ENCODE measurements at places on chromosomes 2 and 18.
A peak's percentile ranks its signal among the peaks of the same experiment; 100 is the strongest.

DNA sequence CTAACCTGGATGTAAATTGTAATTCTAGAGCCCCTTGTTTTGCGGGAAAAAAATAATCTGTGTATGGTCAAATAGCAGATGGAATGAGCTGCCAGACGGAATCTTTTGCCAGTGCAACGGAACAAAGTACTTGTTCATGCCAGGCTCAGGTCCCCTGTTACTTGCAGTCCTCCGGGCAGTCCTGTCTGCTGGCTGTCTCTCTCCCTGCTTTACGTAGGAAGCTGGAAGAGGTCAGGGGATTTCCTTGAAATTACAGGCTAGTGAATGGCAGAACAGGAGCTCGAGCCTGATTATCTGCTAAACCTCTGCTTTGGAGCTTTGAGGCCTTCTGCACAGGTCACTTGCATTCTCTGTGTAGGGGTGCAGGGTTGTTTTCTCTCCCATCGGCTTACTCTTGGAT, 54.8 kb downstream of the LRRFIP1 start:
- no peak for DNase-seq

- DNase-seq, result no peak
These were observed 307.5 kb upstream of the REG3G start for GRCh38 chr2:78718024-78718423.

DNA sequence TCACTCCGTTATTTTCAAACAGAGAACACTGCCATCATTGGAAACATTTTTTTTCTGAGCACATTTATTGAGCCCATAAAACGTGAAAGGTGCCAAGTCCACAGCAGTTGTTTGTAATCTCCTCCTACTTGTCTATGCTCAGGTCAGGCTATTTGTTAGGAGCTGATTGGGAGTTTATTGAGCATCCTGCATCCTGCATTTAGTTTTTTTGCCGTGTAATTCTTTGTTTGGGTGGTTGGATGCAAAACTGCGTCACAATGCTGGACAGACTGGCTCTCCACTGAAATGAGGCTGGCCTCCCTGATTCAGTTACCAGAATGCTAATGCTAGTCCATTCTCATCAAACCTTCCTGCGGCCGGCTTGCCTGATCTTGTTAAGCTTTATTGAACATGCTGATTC, 71.4 kb downstream of the RAPGEF4 start:
- no peak for DNase-seq

DNA sequence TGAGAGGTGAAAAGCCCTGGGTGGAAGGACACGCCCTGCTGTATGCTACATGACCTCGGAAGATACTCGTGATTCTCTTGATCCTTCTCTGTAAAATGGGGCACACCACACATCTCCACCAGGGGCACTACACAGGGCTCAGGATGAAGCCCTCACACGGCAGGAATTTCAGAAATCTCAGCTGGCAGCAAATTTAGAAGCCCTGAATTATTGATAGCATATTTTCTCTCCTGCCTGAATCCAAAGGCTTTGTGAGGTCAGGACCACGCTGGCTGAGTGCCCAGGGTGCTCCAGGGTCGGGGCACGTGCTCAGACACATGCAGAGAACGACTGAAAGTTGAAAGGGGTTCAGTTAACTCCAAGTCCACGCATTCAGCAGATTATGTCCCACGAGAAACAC, 42.1 kb upstream of the GALR1 start:
- DNase-seq, result peak; percentile 74

GRCh38 chr2:156005531-156005930, 327.0 kb downstream of the NR4A2 start:
- DNase-seq, result no peak

- DNase-seq, result no peak
These were observed 40.0 kb downstream of the TEX44 start for GRCh38 chr2:231632559-231633142.

GRCh38 chr18:28494151-28494550, 317.2 kb upstream of the CDH2 start:
- no peak for DNase-seq

- DNase-seq, result no peak
These were observed 4.6 kb upstream of the MLPH start for GRCh38 chr2:237482485-237482884.

GRCh38 chr2:97851172-97851571, 137.8 kb downstream of the ZAP70 start:
- DNase-seq, result no peak

GRCh38 chr2:100921685-100922161, 80.4 kb upstream of the RPL31 start:
- no peak for DNase-seq

- DNase-seq, result no peak
These were observed 638.8 kb upstream of the VRK2 start for GRCh38 chr2:57407772-57408201.

DNA sequence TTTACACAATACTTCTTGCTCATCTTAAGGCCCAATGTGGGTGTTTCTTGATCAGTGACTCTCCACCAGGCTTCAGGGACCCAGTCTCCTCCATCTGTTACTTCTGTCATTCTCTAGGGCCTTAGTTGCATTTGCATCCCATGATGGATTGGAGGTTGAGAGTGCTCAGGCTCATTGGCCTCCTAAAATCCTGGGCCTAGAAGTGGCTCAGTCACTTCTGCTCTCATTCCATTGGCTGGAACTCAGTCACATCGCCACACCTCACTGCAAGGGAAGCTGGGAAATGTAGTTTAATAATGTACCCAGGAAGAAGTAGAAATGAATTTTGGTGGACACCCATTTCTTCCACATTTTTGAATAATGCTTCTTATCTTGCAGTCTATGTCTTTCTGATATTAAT, 223.5 kb downstream of the HRH4 start:
- DNase-seq, result no peak

DNA sequence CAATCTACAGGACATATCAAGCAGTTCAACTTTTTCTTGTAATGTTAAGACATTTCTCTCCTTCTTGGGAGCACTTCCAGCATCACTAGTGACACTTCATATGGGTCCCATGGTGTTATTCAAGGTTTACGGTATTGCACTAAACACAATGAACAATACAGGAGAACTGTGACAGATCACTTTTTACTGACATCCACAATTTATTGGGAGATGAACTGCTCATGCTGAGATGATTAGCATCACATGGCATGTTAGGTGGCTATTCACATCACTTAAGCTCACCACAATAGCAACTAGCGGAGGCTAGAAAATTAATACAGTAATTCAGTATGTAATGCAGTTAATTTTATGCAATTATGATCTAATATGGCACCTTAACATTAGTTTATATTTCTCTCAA, 264.4 kb downstream of the ERBB4 start:
- DNase-seq, result no peak

- no peak for DNase-seq
These were observed 216.0 kb downstream of the ACKR3 start for GRCh38 chr2:236785611-236786057.

DNA sequence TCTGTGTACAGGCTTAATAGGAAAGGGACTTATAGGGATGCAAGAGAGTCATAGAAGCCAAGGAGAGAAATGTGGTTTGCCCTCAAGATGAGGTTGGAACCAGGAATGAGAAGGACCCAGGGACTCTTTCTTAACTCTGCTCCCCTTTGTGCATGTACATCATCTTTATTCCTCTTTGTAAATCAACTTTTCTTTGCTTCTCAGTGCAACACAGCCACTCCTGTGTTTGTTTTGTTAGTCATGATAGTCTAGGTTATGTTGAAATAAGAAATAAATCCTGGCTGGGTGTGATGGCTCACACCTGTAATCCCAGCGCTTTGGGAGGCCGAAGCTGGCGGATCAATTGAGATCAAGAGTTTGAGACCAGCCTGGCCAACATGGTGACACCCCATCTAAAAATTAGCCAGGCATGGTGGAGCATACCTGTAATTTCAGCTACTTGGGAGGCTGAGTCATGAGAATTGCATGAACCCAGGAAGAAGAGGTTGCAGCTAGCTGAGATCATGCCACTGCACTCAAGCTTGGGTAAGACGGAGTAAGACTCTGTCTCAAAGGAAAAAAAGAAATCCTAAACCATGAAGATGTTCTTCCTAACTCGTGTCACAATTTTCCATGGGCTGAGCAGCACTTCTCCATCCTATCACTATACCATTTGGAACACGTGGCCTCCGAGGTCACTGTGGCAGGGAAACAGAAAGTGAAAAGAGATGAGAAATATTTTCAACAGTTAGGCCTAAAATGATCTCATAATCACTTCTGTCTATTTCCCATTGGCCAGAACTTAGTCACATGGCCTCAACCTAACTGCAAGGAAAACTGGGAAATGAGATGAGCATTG, 73.0 kb upstream of the TMEM17 start:
- no peak for DNase-seq

- DNase-seq, result no peak
These were observed 13.6 kb upstream of the IL1RN start for GRCh38 chr2:113113807-113114206.

GRCh38 chr2:43136876-43137275, 89.5 kb downstream of the ZFP36L2 start:
- peak; percentile 73 for DNase-seq

DNA sequence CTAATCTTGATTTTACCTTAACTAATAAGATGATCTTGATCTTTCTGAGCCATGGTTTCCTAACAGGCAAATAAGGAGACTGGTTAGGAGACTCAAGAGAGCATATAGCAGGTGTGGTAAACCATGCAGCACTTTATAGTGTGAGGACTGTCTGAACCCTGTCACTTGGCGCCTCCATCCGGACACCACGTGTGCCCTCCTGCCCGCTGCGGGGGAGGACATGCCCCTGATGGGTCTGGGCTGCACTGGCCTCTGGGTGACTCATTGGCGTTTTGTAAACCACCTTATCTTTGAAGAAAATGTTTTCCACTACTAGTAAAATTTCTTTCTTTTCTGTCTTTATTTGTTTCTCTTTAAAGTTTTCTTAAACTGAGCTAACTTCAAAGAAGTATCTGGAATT, 131.1 kb downstream of the FMNL2 start:
- DNase-seq, result no peak

GRCh38 chr18:2657788-2658458, 2.4 kb downstream of the SMCHD1 start:
- peak; percentile 50 for DNase-seq

- no peak for DNase-seq
These were observed 134.4 kb upstream of the ID2 start for GRCh38 chr2:8547284-8548064.

- peak; percentile 71 for DNase-seq
These were observed 25.4 kb upstream of the OTOF start for GRCh38 chr2:26503231-26503880.

DNA sequence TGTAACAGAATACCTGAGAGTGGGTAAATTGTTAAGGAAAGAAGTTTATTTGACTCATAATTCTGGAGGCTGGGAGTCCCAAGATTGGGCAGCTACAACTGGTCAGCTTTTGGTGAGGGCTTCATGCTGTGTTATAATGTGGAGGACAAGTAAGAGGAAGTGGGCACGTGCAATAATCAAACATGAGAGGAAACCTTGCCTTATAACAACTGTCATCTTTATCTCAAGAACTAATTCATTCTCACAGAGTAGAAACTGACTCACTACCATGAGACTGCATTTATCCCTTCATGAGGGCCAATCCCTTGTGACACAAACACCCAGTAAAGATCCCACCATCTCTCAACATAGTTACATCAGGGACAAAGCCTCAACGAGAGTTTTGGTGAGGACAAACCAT, 318.1 kb upstream of the NT5C1B start:
- no peak for DNase-seq

DNA sequence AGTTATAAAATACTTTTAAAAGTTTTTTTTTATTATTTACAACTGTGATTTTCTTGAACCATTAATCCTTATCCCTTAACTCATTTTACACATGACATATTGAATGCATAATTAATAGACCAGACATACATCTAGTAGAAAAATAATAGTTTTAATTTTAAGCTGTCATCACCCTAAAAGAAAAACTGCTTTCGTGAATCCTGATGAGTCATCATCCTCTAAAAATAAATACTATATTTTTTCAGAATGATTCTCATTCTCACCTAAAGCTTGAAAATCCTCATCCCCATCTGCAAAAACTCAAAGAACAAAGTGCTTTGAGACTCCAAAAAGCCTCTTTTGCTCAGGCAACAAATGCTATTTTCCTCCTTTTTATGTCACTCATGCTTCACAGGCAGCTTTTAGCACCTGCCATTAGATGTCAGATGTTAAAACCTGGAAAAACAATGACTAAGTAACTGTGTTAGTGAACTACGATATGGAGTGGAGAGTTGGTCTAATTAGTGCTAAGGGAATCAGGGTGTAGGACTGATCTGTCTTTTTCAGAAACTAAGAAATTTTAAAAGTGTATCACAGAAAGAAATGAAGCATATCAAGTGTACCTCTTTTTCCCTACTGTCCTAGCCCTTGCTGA, 297.6 kb downstream of the TMX3 start:
- DNase-seq, result no peak

- DNase-seq, result no peak
These were observed 849.7 kb upstream of the NRXN1 start for GRCh38 chr2:51881673-51882072.

DNA sequence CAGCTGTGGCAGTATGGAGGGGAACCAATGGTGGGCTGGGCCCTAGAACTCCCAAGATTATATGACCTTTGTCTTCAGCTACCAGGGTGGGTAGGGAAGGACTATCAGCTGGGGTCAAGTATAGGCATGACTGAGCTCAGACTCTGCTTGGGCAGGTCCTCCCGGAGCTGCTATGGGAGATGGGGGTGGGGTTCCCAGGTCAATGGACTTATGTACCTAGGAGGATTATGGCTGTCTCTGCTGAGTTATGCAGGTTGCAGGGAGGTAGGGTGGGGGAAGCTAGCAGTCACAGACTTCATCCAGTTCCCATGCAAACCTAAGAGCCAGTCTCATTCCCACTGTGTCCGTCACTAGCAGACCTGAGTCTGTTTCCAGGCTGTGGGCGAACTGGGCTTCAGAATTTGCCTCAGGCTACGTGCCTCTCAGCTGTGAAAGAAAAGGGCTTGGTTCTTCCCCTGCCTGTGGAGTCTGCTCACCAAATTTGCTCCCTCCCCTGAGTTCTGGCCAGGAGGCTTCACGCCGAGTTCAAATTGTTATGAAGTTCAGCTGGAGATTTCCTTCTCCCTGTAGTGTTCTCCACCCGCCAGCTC, 985.8 kb upstream of the NRXN1 start:
- no peak for DNase-seq

- DNase-seq, result no peak
These were observed 27.1 kb downstream of the PSD4 start for GRCh38 chr2:113200736-113201490.

DNA sequence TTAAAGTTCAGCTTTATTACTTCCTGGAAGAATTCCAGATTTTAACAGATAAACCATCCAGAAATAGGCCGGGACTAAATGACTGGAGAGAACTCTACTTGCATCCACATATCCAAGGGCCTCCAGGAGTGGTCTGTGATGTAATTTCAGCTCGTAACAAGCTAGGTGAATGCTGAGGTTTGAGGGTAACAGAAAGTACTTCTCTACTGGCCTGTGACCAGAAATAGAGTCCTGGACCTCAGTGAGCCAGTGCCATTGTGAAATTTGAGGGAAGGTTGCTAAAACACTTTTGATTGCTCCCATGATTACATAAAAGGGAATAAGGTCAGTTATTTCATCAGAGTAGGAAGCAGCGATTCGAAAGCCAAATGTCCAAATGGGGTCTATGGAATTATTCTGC, 158.1 kb downstream of the DOCK10 start:
- no peak for DNase-seq

GRCh38 chr2:198710562-198710961, 747.2 kb downstream of the SATB2 start:
- DNase-seq, result no peak

Data from CD4-positive, alpha-beta T cell (primary cell).